ENCODE measurements at places on chromosomes 11 and 22.

GRCh38 chr11:102426570-102426969 lies 26.0 kb downstream of the TMEM123 start:
- no peak for DNase-seq

DNA sequence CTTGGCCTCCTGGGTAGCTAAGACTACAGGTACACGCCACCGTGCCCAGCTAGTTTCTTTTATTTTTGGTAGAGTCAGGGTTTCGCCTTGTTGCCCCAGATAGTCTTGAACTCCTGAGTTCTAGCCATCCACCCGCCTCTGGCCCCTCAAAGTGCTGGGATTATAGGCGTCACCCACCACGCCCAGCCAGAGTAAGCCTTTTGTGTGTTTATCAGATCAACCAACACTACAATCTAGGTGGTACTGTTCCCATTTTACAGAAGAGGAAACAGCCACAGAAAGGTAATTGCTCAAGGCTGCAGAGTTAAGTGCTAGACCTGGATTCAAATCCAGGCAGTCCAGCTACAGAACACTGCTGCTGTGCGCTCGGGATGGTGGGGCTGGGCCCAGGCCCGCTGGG lies 3.1 kb downstream of the TOMM22 start:
- DNase-seq, result no peak

DNA sequence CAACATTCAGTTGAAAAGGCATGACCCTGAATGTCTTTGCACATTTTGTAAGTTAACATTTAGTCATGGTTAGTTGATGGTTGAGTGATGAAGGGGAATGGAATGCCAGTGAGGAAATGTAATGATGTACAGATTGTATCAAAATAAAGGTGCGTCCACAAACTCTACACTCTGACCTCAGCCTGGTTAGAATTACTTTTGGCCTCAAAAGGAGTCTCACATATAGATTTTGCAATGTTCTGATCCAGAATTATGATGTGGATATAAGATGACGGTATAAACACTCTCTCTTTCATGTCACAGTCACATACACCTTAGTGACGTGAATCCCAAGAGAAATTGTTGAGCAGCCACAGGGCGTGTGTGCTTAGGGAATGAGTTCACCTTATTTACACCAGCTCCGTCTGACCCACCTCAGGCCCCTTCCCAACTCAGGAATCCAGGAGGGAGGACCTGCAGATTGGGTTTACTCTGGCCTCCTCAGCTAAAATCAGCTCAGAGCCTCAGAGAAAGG lies 100.1 kb downstream of the RDX start:
- DNase-seq, result no peak

DNA sequence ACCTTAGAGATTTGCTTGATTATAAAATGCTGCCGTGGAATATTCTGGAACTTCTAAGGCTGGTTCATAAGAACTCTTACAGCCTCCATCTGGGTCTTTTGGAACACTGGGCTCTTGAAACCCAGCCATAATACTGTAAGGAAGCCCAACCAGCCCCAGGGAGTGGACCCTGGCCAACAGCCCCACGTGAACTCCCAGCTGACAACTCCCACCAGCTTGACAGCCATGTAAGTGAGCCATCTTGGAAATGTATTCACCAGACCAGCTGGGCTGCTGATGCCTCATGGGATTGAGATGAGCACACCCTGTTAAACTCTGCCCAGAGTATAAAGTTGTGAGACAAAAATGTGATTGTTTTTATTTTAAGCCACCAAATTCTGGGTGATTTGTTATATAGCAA lies 378.7 kb upstream of the RAG2 start:
- no peak for DNase-seq

GRCh38 chr11:61534933-61535839 lies 26.6 kb downstream of the LRRC10B start:
- no peak for DNase-seq

DNA sequence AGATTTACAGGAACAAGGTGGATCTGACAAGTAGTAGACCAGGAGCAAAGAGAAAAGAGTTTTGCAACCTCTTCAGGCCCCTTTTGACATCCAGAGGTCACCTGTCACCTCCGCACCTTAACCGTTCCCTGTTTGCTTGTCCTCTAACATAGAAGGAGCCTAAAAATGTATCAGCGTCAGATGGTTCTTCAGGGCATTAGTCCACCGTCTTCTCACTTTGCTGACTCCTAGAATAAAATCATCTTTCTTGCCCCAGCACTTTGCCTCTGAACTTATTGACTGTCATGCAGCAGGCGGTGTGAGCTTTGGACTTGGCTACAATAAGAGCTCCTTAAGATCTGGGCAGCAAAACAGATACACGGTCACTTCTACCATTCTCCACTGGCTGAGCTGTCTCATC lies 339.7 kb upstream of the B3GAT1 start:
- no peak for DNase-seq

DNA sequence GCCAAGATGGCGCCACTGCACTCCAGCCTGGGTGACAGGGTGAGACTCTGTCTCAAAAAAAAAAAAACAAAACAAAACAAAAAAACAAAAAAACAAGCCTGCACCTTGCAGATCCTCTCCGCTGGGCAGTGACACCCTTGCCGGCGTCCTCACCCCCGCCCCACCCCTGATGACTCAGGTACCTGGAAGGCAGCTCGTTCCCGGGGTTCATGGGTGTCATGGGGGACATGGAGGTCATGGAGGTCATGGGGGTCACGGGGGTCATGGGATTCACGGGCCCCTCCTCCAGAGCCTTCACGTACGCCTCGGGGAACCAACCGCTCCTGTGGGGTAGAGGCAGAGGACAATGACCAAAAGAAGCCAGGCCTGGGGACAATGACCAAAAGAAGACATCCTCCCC lies 3.0 kb upstream of the SLC16A8 start:
- no peak for DNase-seq

DNA sequence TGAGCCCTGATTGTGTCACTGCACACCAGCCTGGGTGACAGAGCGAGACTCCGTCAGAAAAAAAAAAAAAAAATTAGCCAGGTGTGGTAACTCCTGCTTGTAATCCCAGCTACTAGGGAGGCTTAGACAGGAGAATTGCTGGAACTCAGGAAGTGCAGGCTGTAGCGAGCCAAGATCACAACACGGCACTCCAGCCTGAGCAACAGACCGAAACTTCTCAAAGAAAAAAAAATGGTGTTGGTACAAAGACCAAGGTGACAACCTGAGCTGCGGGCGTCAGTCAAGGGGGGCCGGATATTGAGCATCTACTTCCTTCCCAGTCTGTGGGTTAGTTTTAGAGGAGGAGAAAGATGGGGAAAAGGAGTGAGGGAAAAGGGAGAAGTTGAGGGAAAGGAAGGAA lies 48.5 kb upstream of the HSPA8 start:
- no peak for DNase-seq

- DNase-seq, result no peak
Observed at GRCh38 chr11:2305140-2305778, 3.4 kb downstream of the TSPAN32 start.

DNA sequence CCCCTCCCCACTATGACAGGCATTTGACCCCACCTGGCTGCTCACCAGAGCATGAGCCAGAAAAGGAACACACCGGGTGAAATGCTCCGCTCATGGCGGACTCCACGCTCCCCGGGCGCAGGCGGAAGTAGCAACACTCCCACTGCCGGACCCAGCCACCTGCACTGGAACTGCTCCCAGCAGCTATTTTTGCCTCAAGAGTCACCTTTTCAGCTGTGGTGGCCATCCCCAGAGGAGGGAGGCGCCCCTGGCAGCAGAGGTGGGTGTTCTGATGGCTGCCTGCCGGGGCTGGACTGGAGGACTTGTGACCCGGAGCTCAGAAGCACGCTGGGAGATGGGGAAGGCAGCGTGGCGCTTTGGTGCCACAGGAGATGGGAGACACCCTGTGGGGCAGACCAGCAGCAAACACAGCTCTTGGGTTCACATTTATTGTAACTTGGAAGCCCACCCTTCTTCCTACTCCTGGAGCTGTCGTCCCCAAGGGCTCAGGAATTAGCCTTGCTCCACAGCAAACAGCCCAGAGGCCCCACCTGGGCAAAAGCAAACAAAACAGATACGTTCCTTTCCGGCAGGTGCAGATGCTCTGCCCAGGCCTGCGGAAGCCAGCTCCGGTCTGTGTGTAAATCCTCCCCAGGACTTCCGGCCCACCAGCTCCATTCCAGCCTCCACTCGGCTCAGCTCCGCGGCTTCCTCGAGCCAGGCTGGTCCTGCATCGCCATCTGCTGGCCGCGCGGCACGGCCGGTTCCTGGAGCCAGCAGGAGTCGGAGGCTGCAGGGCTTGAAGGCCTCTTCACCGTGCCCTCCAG lies 3.7 kb downstream of the RPS19BP1 start:
- DNase-seq, result peak; percentile 93

- no peak for DNase-seq
Observed at GRCh38 chr22:32082331-32082730, 39.3 kb downstream of the SLC5A1 start.

- no peak for DNase-seq
Observed at GRCh38 chr11:7890417-7891172, 40.5 kb downstream of the OR10A6 start.

- no peak for DNase-seq
Observed at GRCh38 chr11:103380031-103380430, 270.8 kb downstream of the DYNC2H1 start.

DNA sequence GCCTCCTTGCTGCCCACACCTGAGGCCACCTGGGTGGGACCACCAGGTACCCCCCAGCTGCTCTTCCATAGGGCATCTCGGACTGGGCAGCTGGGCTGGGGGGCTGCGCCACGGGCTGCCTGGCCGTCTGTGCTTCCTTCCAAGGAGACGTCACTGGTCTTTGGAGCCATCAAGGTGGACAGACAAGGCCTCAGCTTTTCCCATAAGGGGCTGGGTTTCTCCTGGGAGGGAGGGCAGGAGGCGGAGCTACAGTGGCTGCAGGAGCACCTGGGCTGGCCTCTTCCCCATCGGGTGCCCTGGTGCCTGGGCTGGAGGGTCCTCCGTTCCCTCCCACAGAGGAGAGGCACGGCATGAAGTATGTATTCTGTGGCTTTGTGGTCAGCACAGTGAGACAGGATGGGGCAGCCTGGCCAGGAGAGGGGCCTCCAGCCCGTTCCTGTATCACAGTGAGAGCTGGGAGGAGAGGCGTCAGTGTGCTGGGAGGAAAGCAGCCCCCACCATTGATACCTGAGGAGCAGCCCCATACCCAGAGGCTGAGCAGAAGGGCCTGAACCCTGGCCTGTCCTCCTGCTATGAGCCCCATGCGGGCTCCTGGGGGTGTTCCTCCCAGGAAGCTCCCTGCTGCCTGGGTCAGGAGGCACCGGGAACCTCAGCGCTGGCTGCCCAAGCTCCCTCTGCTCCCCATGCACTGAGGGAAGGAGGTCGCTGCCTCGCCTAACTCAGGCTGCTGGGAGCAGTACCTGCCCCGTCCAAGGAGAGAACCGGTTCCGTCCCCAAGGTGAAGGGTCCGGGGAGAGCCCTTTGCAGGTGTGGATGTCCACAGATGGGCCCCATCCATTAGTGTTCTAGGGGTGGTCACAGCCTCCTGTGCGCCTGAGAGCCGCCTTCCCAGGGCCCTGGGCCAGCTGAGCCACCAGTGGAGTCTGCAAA lies 1075.0 kb downstream of the BRD1 start:
- DNase-seq, result no peak

- DNase-seq, result peak; percentile 77
Observed at GRCh38 chr11:35907648-35908431, 36.0 kb upstream of the LDLRAD3 start.

DNA sequence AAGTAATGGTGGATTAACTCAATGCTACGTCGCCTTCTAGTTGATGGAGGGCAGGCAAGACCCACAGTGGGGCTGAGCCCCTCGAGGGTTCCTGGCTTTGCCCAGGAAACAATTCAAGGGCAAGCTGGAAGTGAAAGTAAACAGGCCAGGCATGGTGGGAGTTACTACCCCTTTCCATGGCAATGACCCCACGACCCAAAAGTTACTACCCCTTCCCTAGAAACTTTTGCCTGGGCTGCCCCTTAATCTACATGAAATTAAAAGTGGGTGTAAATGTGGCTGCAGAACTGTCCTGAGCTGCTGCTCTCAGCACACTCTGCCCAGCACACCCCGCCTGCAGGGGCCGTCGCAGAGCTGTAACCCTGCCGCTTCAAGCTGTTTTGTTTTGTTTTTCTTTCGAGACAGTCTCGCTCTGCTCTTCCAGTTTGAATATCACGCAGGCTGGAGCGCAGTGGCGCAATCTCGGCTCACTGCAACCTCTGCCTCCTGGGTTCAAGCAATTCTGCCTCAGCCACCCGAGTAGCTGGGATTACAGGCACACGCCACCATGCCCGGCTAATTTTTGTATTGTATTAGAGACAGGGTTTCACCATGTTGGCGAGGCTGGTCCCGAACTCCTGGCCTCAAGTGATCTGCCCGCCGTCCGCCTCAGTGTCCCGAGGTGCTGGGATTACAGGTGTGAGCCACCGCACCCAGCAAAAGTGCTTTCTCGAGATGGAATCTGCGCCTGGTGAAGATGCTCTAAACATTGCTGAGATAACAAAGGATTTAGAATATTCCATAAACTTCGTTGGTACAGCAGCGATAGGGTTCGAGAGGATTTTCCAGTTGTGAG lies 5.9 kb upstream of the RNH1 start:
- no peak for DNase-seq

DNA sequence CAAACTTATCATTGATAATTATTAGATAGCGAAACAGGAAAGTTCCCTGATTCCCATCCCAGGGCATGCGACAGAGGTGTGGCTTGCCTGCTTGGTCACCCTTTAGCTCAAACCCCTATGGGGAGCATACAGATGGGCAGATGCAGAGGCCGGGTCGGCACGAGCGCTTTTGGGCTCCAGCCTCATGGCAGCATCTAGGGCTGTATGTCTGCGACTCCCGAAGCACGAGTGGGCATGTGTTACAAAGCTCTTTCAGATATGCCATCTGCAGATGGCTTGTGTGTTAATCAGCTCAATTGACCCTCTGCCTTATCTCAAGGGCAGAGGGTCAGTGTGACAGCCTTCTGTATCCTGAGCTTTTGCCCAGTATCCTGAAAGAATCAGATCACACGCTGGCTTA lies 2069.3 kb upstream of the RAG2 start:
- no peak for DNase-seq

DNA sequence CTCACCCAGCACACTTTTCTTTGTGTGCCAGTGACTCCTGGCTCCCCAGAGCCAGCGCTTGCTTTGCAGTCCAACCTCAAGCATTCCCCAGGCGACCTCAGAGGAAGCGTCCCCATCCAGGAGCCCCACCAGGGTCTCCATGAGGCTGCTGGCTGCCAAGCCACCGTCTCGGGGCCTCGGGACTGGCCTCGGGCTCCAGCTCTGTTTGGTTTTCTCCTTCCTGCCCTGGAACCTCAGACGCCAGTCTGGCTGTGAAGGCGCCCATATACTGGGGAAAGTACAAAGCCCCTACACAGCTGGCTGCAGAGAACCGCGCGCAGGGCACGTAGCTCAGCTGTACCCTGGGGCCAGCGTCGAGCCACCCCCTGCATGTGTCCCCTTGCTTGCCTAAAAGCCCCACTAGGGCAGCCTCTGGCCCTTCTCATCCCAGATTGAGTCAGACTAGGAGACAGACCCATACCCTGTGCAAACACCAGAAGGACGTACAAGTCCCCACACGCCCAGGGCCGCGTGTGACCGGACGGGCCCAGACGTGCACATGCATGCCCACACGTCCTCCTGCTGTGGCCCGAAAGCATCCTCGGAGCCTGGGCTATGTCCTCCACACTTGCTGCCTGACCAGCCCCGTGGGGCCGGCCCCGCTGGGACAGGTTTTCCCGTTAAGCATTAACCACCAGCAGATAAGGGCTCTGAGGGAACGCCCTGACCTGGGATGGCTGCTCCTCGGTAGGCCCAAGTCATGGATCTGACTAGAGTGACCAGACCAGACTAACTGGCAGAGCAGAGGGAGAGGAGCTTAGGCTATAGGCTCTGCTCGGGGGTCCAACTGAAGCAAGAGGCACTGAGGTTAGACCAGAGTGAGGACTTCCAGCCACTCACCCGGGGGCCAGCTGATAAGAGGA lies 4.2 kb upstream of the SYT8 start:
- no peak for DNase-seq

All from LNCaP clone FGC (cell line).